A549 treated with RU486 at 1 μM for 4 hours (cell line): ENCODE measurements at places on chromosomes 4 and X. TPM values are rescaled to one million over a fixed set of nuclear protein-coding genes. Genes with fewer than 3 reads are reported as not detected.

Gene FTSJ1
- total RNA-seq: 65.7 to 71.0 TPM (median 67.6 TPM) in 5 replicates

Gene NKX3-2
- 0.09 to 0.19 TPM (median 0.14 TPM) in 5 replicates for total RNA-seq

Gene HGFAC
- total RNA-seq: 0.07 to 0.32 TPM (median 0.18 TPM) in 5 replicates

Gene PDE5A
- 0.18 to 0.43 TPM (median 0.24 TPM) in 5 replicates for total RNA-seq

Gene CT45A6
- not detected in 5 replicates for total RNA-seq
